ENCODE measurements at places on chromosomes 2 and 18.

- no peak for DNase-seq
Measured at GRCh38 chr18:60196836-60197606, 175.6 kb downstream of the MC4R start.

GRCh38 chr2:157901325-157901724 lies 25.2 kb upstream of the ACVR1 start:
- DNase-seq: no peak

- DNase-seq: no peak
Measured at GRCh38 chr2:197235711-197236110, 74.9 kb downstream of the ANKRD44 start.

- DNase-seq: no peak
Measured at GRCh38 chr2:6986912-6987361, 69.7 kb downstream of the RNF144A start.

DNA sequence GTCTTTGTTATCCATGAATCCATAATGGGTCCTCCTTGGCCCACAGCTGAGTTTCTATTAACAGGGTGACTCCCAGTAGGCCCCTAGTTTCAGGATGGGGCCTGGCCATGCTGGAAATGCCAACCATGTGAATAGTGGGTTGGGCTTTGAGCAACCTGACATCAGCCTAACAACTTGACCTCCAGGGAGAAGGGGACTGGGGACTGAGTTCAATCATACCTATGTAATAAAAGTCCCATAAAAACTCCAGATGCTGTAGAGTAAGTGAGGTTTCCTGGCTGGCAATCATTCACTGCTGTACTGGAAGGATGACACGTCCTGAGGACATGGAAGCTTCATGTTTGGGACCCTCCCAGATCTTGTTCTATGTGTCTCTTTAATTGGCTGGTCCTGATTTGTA lies 7.9 kb downstream of the REV1 start:
- no peak for DNase-seq

DNA sequence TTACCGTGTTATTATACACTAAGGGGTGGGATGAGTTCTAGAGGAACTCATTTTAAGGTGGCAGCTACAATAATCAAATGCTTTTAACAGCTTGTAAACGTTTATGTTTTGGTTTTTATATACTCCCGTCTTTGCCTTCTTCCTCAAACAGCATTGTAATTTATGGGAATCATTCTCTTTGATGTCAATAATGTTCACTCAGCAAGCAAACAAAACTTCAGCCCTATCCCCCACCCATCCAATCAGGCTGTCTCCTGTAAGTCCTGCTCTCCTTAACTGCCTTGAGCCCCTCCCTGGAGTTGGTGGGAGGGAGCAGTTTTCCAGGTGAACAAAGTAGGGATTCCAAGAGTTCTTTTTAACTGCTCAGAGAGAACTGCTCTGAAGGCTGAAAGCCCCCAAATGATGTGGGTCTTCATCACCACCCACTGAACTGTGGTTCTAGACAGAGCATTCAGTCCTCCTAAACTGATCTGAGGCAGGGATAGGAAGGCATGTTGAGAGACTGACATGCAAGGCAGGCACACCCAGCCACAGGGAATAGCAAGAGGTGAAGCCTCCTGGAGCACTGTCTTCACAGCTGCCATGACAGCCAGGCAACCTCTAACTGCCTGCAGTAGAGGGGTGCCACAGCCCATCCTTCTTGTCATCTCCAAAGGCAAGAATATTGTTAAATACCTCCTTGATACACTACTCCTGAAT lies 17.5 kb downstream of the MYO5B start:
- no peak for DNase-seq

DNA sequence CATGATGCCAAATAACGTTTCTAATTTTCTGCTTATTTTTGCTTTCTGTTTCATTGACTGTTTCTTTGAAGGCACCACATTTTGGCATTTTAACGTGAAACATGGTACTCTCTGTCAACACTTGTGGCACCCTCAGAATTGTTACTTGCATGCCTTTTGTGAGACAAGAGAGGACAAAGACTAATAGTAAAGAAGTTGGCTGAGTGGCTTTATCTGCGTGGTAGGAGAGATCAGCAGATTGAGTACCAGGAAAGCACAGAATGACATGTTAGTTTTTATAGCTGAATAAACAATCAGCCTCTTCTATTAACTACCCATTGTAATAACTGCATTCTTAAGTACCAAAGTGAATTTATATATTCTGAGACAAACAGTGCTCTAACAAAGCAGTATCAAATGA lies 8.6 kb downstream of the ZNF638 start:
- no peak for DNase-seq

DNA sequence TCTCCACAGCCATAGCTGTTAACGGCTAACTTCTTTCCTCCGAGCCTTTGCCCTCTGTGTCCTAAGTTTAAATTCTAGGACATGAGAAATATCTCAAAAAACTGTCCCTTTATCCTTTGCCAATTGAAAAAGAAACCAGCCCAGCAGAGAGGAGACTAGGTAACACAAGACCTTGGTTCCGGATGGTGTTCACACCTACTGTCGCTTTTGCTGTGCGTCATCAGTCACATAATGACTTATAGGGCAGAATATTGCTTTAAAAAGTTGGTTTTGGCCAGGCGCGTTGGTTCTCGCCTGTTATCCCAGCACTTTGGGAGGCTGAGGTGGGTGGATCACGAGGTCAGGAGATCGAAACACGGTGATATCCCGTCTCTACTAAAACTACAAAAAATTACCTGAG lies 66.2 kb downstream of the SP3 start:
- no peak for DNase-seq

DNA sequence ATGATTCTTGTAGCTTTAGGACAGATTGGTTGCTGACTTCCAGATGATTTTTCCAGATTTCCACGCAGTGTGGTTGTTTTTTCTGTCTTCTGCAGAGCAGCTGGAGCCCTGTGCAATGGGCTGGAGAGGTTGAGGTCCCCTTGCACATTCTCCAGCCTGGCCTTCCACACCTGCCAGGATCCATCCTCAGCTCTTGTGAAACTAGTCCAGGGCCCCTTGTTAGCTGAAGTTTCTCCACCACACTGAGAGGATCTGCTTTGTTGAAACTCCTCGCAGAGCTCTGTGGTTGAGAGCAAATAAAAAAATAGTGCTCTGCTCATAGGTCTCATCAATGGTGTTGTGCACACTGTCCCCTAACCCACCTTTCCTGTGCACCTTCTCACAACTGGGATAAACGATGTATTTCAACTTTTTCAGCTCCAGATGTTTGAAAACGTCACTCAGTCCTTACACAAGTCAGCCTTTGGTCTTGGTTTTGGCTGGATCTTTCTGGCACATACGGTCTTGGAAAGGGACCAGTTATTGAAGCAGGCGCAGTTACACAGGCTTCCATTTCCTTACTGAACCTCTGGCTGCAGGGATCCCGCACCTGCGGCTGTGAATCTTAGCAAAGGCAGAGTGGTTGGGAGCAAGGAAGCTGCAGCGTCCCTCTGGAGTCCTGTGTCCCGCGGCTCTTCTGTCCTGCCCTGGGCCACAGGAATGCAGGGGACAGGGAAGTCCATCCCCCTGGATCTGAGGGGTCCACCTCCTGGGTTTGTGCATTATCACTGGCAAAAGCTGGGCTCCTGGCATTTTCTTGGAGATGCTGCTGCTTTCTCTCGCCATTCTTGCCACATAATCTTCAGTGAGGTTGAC lies 272.0 kb upstream of the DSEL start:
- DNase-seq: no peak

DNA sequence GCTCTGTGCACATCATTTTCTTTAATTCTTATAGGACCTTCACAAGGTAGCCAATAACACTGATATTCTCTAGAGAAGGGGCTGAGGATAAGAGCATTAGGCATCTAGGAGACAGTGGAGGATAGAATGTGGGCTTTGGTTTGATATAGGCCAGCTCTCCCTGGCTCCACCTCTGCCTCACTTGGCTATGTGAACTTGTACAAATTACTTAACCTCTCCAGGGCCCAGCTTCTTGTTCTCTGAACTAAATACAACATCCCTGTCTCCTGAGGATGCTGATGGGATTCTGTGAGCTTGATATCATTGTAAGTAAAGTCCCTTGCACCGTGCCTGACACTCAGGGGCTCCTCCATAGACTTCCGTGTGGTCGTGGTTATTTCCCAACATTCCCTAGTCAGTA lies 87.3 kb downstream of the ACOXL start:
- no peak for DNase-seq

GRCh38 chr2:238997684-238998083 lies 149.8 kb downstream of the TWIST2 start:
- no peak for DNase-seq

DNA sequence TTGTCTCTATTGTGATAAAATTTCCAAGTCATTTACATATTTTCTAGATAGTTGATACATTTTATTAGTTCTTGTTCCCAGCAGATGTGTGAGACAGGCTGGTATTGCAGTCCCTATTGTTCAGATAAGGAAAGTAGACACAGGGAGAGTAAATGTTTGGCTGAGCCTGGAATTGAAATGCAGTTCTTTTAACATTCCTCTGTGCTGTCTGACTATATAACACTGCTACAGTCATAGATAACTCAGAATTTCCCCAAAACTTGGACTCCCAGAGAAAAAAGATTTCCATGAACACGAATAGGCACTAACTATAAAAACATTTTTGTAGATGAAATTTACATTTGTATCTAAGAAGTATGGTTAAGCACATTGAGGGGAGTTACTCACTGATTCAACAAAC lies 71.4 kb downstream of the PLCL1 start:
- DNase-seq: no peak

DNA sequence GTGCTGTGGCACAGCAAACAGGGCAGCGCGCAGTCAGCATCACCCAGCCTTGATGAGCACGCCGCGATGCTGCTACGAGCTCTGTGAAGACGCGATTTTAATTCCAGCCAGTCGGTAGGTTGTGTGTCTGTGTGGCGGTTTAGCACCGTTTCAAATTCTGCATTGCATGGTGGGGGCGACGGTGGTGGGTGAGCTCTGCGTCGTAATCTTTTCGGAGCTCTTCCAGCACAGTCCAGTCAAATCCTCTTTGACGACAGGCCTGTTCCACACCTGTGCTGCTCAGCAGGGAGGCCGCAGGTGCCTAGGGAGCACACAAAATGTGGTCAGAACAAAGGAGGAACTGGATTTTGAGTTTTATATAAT lies 8.6 kb downstream of the ALLC start:
- no peak for DNase-seq

GRCh38 chr2:181764095-181764963 lies 84.0 kb upstream of the NEUROD1 start:
- DNase-seq: no peak

DNA sequence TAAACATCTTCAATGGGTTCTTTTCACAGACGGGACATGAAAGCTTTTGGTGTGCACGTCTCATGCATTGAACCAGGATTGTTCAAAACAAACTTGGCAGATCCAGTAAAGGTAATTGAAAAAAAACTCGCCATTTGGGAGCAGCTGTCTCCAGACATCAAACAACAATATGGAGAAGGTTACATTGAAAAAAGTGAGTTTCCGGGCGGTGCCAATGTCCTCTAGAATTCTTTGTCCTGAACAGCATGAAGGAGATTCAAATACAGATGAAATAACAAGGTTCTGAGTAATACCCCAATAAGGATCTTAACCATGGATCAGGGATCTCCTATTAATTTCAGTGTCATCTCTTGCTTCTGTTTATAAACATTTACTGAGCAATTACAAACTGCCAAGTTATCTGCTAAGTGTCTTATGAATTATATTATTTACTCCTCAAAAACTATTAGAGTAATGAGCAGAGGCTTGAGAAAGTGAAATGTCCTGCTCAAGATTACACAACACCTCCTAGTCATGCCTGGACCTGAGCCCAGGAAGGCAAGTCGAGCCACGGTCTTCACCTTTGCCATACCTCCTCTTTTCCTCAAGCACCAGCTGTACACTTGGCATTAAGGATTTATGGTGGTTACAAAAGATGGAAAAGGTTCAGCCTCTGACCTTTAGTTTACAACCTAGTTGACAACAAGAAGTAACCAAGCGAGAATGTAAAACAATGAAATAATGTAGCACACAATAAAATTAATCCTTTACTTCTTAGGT lies 22.6 kb downstream of the DHRS9 start:
- DNase-seq: no peak

DNA sequence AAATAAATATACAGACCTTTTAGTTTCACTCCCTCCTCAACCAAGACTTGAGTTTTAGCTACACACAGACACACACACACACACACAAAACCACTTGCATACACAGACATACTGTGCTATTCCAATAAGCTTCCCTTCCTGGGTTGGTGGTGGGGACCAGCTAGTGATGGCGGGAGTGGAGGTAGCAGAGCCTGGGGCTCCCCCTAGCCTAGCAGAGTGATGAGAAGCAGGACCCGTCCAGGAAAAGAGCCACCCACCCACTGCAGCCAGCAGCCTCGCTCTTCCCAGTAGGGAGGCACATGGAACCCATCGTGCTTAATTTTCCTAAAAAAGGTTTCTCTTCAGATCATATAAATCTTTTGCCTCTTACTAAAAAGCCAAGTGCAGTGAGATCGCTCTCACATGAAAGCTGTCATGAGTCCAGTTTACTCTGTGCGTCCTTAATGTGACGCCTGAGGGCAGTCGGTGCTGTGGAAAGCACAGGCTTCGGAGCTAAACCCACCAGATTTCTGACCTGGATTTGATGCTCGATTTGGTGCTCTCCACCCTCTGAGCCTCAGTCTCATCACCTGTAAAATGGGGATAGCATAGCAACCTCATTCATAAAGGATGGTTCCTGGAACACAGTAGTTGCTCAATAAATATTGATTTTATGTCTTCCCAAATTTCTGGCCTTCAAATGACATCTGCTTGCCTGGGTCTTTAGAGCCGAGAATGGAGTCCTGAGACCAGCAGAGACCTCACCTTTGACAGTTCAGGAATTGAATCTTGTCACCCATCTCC lies 60.1 kb upstream of the YWHAQ start:
- no peak for DNase-seq

GRCh38 chr2:133255360-133255759 lies 312.9 kb downstream of the NCKAP5 start:
- no peak for DNase-seq

- no peak for DNase-seq
Measured at GRCh38 chr18:39732918-39733317, 2167.3 kb upstream of the CELF4 start.

DNA sequence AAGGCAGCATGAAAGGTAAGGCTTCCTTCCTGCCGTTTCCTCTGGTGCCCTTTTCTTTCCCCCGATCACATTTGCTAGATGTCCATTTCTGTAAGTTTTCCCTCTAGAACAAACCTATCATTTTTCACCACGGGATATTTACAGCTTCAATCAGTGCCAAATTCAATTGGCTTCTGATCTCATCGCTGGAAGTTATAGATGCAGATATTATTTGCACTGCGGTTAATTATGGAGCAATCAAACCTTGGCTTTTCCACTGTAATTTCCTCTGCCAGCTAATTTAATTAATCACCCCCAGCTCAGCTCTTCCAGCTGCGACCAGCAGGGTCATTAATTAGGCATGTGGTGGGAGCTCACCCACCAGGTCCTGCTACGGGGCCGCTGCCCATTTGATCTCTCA lies 86.1 kb downstream of the GBX2 start:
- no peak for DNase-seq
